ENCODE measurements at places on chromosomes 6 and 20.

DNA sequence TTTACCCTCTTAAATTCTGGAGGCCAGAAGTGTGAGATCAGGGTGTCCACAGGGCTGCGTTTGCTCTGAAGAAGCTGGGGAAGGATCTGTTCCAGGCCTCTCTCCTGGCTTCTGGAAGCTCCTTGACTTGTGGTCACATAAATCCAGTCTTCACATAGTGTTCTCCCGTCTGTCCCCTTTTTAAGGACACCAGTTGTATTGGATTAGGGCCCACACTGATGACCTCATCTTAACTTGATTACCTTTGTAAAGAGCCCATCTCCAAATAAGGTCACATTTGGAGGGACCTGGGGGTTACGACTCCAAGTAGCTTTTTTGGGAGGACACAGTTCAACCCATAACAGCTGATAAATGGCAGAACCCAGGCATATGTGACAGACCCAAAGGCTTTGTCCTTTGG lies 20.0 kb upstream of the WFDC2 start:
- DNase-seq, result no peak

GRCh38 chr6:93165850-93166430 lies 253.4 kb downstream of the EPHA7 start:
- DNase-seq, result no peak

DNA sequence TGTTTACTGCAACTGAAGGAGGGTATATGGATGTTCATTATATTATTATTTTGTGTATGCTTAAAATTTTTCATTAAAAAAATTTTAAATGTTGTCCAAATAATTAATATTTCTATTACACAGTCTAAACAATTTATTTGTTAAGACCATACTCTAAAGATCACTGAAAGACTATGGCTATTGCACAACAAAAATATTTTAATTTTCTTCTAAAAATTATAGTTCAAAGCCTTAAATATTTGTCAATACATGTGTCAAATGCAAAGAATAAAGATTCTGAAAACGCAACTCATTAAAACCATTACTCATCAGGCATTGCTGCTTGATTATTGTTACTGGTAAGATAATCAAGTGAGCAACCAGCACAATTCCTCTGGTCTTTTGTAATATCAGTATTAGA lies 2.2 kb downstream of the MMS22L start:
- DNase-seq, result no peak

- DNase-seq, result no peak
Measured at GRCh38 chr20:39588148-39588757, 626.1 kb downstream of the DHX35 start.

GRCh38 chr6:31125586-31126363 lies 5.5 kb upstream of the CDSN start:
- DNase-seq, result no peak

DNA sequence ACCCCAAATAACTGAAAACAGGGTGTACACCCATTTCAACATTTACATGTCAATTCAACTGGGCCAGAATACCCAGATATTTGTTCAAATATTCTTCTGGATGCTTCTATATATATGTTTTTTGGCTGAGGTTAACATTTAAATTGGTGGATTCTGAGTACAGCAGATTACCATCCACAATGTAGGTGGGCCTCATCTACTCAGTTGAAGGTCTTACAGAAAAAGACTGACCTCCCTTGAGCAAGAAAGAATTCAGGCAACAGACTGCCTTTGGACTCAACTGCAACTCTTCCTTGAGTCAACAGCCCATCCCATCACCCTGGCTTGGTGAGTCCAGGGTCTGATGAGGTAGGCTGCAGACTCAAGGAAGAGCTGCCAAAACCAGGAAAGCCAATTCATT lies 84.1 kb downstream of the ATG5 start:
- no peak for DNase-seq

GRCh38 chr20:22160101-22160652 lies 424.2 kb downstream of the FOXA2 start:
- DNase-seq, result no peak

- no peak for DNase-seq
Measured at GRCh38 chr20:17895641-17896171, 72.9 kb downstream of the SNX5 start.

DNA sequence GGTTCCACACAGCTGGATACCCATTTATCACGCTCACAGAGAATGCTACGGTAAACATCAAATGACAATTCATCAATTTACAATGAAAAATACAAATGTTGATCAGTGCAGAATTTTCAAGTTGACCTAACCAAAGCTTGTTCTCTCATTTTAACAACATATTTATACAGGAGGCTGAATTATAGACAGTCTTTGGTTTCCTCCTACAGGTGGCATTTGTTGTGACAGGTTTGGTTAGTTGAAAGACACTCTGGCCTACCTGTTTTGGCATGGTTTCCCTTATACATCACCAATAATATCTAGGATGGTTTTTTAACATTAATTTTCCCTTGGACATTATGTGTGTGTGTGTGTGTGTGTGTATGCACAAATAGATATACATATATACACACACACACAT lies 642.5 kb upstream of the MMS22L start:
- no peak for DNase-seq

DNA sequence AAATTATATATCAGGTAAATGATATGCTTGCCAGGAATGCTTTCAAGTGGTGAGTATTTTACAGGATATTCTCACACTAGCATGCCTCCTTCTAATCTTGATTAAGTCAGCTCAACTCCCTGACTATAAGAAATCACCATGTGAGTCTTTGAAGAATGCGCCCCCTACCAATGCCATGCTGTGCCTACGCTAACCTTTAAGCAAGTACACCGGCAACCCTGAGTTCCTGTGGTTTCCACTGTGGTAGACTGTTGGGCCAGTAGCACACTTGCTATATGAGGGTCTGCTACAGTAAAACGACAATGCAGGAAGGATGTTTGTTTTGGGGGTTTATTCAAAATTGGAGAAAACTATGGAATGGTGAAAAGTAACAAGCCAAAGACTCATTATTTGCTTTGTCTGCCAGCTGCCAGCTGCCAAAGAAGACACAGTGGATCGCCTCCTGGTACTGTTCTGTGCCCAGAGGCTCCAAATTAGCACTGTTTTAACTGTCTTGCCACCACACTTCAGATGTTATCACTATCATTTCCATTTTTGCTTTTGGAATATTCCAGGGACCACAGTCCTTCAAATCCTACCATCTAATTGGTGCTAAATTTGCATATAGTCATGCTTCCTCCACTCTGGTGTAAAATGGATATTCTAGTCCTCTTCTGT lies 333.5 kb downstream of the RNGTT start:
- no peak for DNase-seq

DNA sequence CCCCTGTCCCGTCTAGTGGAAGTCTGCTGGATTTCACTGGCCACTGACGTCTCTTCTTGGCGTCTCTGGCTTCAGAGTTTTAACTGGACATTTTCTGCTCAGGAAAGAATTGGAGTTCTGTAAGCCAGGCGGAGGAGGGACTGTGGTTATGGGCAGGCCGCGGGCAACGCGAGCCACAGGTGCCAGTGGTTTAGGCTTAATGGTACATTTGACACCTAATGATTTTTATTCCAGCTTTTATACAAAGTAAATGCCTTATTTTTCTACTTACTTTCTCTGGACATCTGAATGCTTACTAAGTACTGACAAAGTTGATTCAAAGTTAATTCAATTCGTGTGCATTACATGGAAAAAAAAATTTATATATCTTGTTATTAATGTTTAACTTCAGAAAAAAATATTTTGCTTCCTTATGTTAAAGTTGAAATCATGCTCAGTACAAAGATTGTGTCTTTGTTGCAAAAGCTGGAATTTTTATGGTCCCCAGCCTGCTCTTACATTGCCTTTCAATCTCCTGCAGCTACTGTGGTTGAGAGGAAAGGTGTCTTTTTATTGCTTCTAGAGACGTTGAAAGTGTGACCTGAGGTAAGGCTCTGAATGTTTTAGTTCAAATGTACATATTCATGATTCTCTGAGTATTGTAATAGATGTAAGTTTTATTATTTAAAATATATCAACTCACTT lies 231.0 kb downstream of the SMOC2 start:
- no peak for DNase-seq

DNA sequence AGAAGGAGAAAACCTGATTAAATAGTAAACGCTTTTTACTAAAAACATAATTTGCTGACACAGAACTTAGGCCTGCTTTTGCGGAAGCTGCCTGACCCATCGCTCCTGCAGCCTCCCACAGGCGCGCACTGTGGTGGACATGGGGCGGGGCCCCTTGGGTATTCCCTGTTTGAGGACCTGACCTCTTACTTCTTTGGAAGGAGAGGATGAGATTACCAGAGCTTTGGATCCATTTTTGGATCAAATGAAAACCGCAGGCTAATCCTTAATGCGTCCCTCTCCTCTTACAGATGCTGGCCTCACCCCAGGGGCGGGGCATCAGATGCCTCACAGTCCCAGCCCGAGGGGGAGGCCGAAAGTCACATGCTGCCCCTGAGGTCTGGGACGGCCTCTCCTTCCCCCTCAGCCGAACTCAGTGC lies 151.0 kb downstream of the SCML4 start:
- DNase-seq, result no peak

DNA sequence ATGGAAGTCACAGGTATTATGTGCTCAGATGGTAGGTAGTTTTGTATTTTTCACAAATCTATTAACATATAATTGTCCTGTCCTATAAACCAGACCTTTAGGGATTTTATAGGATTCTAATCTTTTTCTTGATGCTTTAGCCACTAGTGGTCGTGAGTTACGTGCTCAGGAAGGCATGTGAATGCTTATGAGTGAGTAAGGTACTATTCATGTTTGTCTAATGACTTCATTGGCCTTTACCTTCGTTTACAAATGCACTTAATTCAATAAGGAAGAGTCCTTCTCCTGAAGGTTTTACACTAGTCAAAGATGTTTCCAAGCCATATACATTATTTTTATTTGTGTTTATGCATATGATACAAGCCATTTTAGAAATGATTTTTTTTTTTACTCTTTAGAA lies 23.0 kb downstream of the PACRG start:
- no peak for DNase-seq

DNA sequence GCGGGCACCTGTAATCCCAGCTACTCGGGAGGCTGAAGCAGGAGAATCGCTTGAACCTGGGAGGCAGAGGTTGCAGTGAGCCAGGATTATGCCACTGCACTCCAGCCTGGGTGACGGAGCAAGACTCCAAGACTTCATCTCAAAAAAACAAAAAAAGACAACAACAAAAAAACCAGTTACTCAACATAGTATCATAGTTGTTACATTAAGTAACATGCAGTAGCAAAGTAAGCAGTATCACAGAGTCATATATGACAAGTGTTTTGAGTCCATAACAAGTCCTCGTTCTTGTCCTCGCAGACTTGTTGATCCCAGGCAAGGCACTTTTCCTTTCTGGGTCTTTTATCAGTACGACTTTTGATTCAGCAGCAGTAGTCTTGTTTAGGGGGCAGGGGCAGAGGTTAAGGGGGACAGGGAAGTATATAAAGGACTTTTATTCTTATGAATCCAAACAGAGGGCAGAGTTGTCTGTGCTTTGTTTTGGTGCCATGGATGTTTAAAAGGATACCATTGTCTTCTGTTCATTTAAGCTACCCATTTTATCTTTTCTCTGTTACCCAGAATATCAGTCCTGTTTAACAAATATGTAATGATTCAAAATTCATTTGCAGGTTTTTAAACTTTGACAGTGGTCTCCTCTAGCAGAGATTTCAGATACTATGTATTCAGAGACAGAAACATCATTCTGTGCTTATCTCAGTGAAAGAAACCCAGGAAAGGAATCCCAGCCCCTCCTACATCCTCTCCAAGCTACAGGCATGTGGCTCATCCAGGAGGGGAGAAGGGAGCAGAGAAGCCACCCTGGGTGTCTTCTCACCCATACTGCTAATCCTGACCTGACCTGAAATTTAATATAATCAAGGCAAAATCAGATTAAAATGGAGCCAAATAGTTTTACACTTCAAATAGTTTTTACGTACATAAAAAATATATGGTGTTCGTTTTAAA lies 137.9 kb upstream of the EDN1 start:
- DNase-seq, result no peak

DNA sequence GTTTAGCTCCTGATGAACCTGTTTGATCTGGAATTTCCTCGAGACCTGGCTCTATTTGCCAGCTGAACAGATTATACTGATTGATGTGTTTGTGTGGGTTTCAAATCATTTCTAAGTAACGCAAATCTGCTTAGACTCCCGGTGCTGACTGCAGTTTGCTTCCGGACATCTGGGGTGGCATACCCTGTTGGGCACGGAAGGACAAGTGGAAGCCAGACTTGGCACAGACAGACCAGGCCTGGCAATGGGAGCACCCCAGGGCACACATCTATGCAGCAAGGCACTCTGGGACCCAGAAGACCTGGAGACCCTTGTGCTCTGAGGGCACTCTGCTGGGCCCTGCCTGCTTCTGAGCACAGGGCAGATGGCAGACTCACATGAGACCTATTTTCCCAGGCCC lies 433.7 kb upstream of the CHD6 start:
- no peak for DNase-seq

GRCh38 chr6:128648022-128648598 lies 127.7 kb upstream of the PTPRK start:
- no peak for DNase-seq

DNA sequence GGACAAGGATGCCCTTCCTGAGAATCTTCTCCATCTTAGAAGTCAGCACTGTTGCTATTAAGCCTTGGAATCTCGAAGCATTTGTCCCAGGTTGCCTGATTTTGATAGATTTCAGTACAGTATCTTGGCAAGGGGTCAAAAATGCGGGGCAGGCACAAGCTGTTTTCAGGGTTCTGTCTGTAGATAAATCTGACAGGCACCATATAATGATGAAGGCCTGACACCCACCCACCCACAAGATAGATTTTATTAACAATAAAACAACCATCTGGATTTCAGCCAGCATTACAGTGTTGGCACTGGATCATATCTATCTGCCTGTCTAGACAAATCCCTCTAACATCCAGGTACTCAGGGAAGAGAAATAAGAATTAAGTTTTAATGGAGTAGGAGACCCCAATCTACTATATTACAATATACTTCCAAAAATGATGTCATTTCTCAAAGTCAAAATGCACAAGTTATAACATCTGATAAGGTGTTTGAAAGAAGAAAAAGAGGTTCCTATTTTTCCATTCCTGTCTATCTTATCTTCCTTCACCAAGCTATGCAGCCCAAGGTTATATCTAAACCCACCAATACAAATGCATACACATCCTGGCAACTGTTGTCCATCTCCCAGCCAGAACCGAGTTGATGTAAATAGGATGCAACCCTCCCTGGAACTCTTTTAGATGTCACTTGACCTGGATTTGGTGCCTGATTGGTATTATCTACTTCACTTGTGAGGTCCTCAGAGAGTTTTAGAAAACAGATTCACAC lies 10.7 kb downstream of the NEDD9 start:
- no peak for DNase-seq

- no peak for DNase-seq
Measured at GRCh38 chr20:50455656-50456451, 54.3 kb upstream of the PTPN1 start.

GRCh38 chr6:89138173-89138572 lies 7.7 kb upstream of the PM20D2 start:
- no peak for DNase-seq

GRCh38 chr20:5731753-5732366 lies 18.3 kb upstream of the SHLD1 start:
- no peak for DNase-seq

DNA sequence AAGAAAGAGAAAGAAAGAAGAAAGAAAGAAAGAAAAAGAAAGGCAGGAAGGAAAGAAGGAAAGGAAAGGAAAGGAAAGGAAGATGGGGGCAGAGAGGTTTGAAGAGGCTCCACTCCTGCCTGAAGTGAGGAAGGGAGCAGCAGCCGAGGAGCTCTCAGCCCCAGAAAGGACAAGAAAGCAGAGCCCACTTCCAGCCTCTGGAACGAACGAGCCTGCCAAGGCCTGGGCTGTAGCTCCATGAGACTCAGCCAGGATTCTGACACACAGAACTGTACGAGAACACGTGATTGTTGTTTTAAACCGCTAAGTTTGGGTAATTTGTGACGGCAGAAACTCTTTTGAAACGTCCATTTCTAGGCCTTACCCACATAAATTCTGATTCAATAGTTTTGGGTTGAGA lies 69.5 kb downstream of the TTLL2 start:
- DNase-seq, result no peak
